ENCODE measurements at places on chromosomes 1 and 21.
A peak's percentile ranks its signal among the peaks of the same experiment; 100 is the strongest.

DNA sequence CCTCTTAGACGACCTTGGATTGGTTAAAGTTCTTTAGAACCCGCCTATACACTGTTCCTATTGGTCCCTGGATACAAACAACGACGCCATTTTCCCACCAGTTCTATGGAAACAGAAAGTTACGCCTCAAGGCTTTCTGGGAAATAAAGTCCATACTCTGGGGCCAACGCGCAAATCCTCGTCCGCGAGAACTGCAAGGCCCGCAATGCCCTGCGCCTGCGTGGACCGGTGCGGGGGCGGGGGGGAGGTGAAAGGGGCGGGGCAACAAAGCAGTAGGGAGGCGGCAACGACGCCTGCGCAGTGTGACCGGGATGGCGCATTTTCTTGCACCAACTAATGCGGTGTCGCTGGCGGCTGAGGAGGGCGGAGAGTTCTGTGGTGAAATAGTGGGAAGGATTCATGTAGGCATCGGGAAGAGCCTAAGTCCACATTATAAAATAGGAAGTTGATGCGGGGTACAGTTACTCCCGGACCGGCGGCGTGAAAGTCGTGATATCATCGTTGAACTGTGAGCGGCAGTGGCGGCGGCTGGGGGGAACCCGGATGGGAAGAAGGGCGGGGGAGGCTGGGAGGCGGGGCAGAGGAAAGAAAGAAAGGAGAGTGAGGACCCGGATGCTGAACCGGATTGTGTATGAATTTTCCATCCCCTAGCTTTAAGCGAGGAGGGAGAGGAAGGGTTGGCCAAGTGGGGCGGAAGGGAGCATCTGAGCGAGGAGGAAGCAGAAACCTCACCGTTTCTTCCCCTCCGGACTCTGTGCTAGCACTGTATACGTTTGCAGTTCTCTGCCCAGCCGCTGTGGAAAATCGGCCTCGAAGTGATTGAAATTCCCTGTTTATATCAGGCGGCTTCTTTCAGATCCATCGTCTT is at the start of gene GGPS1:
Gene GGPS1 (plus strand): TSS at position 300 of the 868 bp plus-strand sequence. CDS start 6,695 bp downstream, outside the sequence.
- DNase-seq, result peak; percentile 99

DNA sequence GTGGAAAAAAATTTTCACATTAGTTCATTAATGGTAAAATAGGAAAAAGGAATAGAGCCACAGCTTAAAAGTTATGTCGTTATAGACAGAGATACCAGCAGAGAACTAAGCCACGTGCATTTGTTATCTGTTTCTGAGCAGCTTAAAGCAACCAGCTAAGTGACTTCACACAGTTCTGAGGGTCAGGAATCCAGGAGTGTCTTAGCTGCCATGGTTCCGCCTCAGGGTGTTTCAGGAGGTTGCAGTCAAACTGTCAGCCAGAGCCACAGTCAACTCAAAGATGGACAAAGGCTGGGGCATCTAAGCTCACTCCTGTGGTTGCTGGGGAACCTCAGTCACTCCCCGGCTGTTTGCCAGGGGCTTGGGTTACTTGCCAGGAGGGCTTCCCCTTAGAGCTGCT is 515.8 kb downstream of the SMYD3 start:
- DNase-seq, result no peak

- no peak for DNase-seq
These were observed 17.1 kb downstream of the ABCG1 start for GRCh38 chr21:42236014-42236413.

- DNase-seq, result no peak
These were observed 3.8 kb upstream of the SAMD13 start for GRCh38 chr1:84297546-84298244.

GRCh38 chr1:74426208-74426937 is 86.0 kb downstream of the LRRC53 start:
- no peak for DNase-seq

DNA sequence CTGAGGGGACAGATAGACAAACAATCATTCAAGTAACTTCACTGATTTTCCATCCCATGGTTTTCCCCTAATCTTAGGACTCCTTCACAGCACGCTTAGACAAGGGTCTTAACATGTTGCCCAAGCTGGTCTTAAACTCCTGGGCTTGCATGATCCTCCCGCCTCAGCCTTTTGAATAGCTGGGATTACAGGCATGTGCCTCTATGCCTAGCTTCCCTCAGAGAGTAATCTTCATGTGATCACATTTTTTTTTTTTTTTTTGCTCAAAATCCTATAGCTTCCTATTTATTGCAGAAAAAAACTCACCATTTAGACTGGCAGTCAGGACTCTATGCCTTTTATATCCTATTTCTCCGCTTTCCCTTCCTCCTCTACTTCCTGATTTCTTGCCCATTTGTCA is 90.4 kb upstream of the DPH5 start:
- DNase-seq, result no peak

- no peak for DNase-seq
These were observed 10.0 kb upstream of the GJB3 start for GRCh38 chr1:34770891-34771504.

DNA sequence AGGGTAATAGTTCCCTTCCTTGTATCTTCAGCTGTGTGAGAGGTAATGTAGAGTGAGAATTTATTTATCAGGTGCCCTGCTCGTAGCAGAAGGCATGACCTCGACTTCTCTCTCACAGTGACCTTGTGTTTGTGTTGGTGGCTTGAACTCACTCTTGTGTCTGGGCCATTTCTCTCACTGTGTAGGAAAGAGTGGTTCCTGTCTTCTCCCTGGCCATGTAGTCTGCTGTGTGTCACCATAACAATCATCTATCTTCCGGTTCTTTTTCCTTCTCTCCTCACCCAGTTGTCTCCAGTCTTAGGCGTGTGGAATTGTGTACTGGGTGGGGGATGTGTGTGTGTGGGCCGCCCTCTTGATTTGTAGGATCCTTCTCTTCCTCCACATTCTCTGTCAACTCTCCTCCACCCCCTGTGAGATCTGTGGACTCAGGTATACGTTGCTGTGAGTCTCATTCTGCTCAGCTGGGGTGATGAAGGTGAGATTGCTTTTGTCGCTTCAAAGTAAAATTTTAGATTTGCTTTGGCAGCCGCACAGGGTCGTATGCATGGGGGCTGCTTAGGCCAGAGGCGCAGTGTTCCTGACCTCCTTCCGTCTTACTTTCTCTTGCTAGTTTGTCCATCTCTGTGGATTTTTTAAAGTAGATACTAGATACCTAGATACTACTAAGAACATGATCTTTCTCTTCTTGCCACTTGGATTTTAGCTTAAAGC is 31.6 kb downstream of the MAPKAPK2 start:
- DNase-seq, result no peak

GRCh38 chr21:42120903-42121535 is 49.9 kb downstream of the UMODL1 start:
- DNase-seq, result no peak

DNA sequence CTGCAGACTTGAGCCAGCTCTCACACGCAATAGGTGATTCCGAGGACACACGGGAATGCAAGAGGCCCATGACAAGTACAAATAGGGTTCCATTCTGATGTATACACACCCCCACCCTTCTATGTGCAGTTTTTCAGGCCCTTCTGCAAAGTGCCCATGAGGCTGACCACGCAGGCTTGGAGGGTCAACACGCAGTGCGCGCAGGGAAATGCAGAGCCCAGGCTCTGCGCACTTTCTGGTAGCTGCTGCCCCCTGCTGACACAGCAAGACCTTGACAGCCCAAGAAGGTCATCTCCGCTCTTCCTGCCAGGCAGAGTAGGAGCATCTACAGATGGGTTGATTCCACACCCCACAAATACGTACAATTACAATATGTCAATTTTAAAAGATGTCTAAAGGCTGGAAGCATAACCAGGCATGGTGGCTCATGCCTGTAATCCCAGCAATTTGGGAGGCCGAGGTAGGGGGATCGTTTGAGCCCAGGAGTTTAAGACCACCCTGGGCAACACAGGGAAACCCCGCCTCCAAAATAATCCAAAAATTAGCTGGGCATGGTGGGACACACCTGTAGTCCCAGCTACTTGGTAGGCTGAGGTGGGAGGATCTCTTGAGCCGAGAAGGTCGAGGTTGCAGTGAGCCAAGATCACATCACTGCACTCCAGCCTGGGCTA is 18.5 kb downstream of the SH3BP5L start:
- peak; percentile 45 for DNase-seq

DNA sequence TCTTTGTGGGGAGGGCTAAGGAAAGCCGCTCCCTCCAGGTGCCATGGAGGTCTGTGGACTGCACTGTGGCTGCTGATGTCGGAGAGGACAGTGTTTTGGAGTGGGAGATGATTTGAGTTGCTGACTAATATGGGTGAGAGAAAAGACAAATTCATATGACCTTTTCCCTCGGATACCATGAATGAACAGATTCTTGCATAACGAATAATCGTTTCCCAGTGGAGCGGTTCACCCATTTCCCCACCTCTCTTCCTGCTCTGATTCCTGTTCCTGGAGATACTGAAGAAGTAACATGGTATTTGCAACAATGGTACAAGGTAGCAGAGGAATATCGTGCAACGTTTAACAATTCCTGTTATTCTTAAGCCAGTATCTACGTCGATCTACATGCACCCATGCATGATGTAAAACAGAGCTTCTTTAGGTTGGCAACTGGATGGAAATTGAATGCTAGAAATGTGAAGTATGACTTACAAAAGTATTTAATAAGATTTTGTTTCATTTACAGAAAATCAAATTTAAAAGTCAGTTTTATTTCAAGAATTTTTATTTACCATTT is 227.1 kb downstream of the TOMM20 start:
- DNase-seq, result no peak

- peak; percentile 74 for DNase-seq
These were observed at the start of gene ARHGAP30 for GRCh38 chr1:161069731-161070270. TSS of gene ARHGAP30 (minus strand) at chr1:161069891. CDS start at chr1:161069624, 267 bp downstream.

- no peak for DNase-seq
These were observed 162.3 kb downstream of the PSMG1 start for GRCh38 chr21:39020751-39021477.

- no peak for DNase-seq
These were observed 30.1 kb downstream of the TOMM20 start for GRCh38 chr1:235098547-235098946.

GRCh38 chr21:15804247-15805005 is 74.6 kb downstream of the USP25 start:
- DNase-seq, result no peak

GRCh38 chr1:188006354-188006753 is 1177.6 kb downstream of the PLA2G4A start:
- DNase-seq, result no peak

DNA sequence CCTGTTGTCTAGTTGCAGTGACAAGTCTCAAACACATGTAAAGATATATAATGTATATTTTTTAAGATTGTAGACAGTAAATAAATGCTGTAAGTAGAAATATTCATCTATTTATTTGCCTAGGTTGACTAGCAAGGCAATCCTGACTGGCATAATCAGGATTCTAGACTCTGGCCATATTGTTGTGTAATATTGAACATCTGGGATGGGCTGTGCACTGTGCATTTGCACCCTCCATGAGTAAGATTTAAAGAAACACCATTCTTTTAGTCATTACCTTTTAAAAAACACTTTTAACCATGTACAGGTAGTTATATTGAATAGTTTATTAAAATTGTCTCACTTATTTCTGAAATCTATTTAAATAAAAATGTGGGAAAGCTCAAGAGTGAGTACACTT is 32.4 kb downstream of the RASAL2 start:
- DNase-seq, result no peak

DNA sequence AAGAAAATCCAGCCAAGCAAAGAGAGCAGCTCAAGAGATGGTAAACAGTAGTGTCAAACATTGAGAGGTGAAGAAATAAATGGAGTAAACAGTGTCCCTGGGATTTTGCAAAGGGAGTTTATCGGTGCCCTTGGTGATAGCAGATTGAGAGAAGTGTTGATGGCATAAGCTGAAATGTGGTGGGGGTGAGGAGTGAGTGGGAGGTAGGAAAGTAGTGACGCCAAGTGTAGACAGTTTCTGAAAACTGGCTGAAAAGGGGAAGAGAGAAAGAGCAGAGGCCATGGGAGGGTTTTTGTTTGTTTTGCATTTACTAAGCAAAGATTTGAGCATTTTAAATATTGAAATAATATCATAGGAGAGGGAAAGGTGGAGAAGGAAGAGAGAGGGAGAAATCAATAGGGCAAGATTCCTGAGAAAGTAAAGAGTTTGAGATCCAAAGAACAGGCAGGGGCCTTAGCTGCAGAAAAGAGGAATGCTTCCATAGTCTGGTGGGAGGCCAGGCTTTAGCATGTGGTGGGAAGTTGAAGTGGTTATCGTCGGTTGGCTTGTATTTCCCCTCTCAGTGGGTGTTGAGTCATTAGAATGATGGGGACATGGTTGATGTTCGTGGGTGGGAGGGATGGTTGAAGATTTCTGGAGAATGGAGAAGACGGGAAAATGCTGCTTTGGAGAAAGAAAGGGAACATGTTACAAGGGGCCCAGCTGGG is 26.8 kb upstream of the RASAL2 start:
- no peak for DNase-seq

DNA sequence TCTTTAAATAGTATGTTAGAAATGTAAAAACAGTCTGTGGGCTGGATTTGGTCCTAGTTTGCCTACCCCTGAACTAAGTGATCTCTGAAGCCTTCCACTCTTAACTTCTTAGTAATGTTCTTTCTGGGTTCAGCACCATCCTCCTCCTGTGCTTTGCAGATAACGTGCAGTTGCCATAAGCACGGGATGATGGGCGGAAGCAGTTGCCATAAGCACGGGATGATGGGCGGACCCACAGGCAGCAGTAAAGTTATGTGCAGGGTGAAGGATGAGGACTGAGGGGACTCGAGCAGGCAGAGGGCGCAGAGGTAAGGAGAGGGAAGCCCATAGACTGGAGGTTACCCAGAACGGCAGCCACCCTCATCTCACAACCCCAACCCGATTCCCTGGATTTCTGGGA is 25.6 kb downstream of the GPA33 start:
- DNase-seq, result no peak

DNA sequence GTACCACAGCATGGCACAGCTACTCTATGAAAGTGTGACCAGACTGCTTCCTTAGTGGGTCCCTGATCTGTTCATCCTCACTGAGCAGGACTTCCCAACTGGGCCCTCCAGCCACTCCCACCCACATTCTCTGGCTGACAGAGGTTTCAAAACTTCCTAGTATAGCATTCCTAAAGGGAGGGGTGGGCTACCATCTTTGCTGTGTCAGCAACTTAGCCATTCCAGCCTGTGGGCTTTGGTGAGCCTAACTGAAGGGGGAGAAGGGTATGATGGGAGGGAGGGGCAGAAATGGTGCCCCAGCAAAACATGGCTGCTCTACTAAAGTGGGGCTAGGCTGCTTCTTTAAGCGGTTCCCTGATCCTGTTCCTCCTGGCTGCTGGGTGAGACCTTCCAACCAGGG is 265.2 kb upstream of the ADGRL4 start:
- DNase-seq, result no peak

Data from naive thymus-derived CD8-positive, alpha-beta T cell (primary cell).